ENCODE measurements at places on chromosomes 1 and 21. TPM values are rescaled to one million over a fixed set of nuclear protein-coding genes. Genes with fewer than 3 reads are reported as not detected.

DNA sequence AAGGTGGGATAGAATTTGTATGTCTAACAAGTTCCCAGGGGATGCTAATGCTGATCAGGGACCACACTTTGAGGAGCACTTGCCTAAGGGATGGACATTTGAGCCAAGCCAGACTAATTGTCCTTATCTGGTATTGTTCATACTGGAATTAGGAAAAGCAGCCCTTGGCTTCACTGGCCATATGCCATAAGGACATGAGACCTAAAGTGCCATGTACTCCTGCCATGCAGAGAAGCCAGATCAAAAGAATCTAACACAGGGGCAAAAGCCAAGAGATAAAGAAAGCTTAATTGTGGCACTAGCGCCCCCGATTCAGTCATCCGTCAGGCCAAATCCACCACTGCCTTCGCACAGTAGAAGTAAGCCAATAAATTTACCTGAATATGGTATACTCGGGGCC lies 45.7 kb downstream of the RNF11 start:
- peaks cover 20% of the 10 kb centered on the region for H3K36me3 ChIP-seq
- no peaks in the 10 kb centered on the region for H3K27me3 ChIP-seq
- H3K27ac ChIP-seq = no peak overlapping the region

- H3K27me3 ChIP-seq = no peaks in the 10 kb centered on the region
- DNase-seq = no peak
- no peaks in the 10 kb centered on the region for H3K4me1 ChIP-seq
These were observed 23.2 kb downstream of the ILDR2 start for GRCh38 chr1:166952002-166952746.

DNA sequence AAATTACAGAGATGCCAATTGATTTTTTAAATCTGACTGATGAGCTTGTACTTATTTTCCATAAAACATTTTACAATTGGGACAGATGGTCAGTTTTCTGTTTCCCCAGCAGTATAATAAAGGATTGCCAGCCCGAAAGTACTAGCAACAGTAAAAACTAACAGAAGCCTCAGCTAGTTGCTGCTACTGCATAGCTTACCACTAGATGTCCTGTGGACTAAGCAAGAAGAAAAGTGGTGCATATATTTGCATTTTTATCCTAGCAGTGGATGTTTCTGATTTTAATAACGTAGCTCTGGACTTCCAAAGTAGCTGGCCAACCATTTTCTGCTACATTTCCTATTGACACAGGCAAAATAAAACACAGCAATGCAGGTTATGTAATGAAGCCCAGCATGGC lies 241.5 kb downstream of the BARHL2 start:
- no peaks in the 10 kb centered on the region for H3K36me3 ChIP-seq
- H3K4me3 ChIP-seq = no peak overlapping the region
- H3K27me3 ChIP-seq = no peaks in the 10 kb centered on the region

DNA sequence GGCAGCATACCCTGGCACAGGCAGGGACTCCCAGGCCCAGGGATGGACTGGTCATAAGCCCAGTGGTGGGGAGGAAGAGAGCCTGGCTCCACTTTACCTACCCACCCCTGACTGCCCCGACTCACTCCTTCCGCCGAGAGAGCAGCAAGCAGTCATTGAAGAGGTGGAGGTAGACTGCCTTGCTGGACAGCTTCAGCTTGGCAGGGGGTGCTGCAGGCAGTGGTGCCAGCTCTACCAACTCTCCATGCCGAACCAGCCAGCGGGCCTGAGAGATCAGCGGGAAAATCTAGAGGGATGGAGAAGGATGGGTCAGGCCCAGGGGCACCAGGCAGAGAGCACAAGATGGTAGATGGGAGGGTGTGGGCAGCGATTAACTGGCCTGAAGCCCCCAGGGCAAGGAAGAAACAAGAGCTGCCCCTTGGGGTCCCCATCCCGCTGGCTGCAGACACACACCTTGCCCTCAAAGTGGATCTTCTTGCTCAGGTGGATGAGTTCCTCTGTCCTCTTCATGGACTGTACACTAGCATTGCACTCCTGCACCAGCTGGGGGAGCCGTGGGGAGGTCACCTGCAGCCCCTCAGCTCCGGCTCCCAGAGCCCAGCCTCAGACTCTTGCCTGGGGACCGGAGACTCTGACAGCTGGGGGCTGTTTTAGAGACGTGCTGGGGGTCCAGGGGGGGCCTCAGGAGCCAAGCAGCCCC lies 7.7 kb downstream of the ARHGEF19 start:
- H3K4me3 ChIP-seq = no peak overlapping the region
- H3K4me1 ChIP-seq = peaks cover 46% of the 10 kb centered on the region
- no peaks in the 10 kb centered on the region for H3K27me3 ChIP-seq

GRCh38 chr1:151368393-151369301 lies 3.9 kb downstream of the SELENBP1 start:
- H3K4me3 ChIP-seq = no peak overlapping the region
- no peak for DNase-seq
- no peaks in the 10 kb centered on the region for H3K27me3 ChIP-seq
- H3K36me3 ChIP-seq = no peaks in the 10 kb centered on the region
- peaks cover 58% of the 10 kb centered on the region for H3K4me1 ChIP-seq

DNA sequence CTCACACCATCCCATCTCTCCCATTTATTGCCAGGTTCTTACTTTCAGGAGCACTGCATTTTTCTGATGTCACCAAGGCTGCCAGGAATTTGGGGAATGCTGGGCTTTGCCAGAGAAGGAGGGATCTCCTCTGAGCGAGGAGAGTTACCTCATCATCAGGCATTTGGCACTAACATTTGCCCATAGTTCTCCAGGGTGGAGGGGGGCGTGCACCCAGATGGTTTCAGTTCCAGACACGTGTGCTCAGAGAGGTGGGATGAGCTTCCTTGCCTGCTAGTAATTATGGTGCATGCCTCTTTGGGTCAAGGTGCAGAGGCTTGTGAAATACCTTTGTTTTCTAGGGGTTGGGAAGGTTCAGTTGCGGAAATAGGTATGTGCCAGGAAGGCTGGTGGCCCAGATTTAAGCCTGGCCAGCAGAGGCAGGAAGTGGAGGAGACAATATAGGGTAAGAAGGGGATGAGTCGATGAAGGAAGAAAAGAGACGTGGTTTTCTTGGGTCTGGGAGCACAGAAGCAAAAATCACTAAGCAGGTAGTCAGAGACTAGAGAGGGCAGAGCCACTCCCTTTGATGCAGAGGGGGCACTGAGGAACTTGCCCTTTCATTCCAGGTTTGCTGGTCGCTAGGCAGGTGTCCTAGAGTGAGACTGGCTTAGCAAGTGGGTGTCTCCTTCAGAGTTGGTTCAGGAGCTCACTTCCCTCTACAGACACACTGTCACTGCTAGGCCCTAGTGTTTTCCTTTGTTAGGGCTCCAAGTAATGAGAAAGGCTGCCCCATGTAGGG lies 7.2 kb downstream of the TUFT1 start:
- H3K27me3 ChIP-seq = no peaks in the 10 kb centered on the region
- H3K36me3 ChIP-seq = no peaks in the 10 kb centered on the region
- no peak overlapping the region for H3K4me3 ChIP-seq
- peaks cover 15% of the 10 kb centered on the region for H3K4me1 ChIP-seq

The RPTN gene
- total RNA-seq = 0.09 TPM

- H3K36me3 ChIP-seq = no peaks in the 10 kb centered on the region
- no peak overlapping the region for H3K4me3 ChIP-seq
- no peak overlapping the region for H3K27ac ChIP-seq
- H3K27me3 ChIP-seq = no peaks in the 10 kb centered on the region
- H3K4me1 ChIP-seq = peaks cover 3% of the 10 kb centered on the region
These were observed 24.1 kb downstream of the BCL9 start for GRCh38 chr1:147565189-147565980.
